HCT116 (cell line): ENCODE measurements at places on chromosomes 3 and 15.

DNA sequence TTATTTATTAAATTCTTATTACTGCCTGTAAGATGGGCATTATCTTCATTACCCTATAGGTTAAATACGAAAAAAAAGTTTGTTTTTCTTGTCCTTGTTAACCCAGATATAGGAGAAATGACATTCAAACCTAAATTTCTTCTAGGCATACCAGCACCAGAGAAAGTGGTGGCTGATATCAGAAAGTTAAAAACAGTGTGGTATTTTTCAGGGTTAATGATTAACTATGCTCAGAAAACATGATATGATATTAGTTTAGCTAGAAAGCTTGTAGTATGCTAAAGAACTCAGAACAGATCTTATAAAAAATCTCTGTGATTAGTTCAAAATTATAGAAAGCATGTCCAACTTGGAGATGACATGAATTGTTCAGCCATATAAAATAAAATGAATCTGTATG is 630.5 kb upstream of the EPHA6 start:
- H3K4me1 ChIP-seq: no peaks in the 10 kb centered on the region
- no peak for DNase-seq
- H3K36me3 ChIP-seq: no peaks in the 10 kb centered on the region
- no peaks in the 10 kb centered on the region for H3K27me3 ChIP-seq
- no peak overlapping the region for H3K27ac ChIP-seq
- H3K4me3 ChIP-seq: no peak overlapping the region

DNA sequence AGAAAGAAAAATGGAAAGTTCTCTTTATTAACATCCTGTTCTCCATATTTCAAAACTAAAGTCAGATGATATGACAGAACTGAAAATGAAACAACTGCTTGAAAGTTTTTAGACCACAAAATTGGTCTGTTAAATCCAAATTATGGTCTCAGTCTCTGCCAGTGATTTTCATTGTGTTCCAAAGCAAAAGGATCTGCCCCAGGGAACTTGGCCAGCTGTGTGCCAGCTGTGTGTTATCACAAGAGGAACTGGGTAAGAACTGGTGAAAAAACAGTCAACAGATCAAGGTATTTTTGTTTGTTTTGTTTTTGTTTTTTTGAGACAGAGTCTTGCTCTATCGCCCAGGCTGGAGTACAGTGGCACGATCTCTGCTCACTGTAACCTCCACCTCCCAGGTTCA is 323.3 kb downstream of the CTNNB1 start:
- DNase-seq: no peak
- H3K27ac ChIP-seq: no peak overlapping the region
- H3K4me1 ChIP-seq: no peaks in the 10 kb centered on the region
- H3K36me3 ChIP-seq: no peaks in the 10 kb centered on the region

DNA sequence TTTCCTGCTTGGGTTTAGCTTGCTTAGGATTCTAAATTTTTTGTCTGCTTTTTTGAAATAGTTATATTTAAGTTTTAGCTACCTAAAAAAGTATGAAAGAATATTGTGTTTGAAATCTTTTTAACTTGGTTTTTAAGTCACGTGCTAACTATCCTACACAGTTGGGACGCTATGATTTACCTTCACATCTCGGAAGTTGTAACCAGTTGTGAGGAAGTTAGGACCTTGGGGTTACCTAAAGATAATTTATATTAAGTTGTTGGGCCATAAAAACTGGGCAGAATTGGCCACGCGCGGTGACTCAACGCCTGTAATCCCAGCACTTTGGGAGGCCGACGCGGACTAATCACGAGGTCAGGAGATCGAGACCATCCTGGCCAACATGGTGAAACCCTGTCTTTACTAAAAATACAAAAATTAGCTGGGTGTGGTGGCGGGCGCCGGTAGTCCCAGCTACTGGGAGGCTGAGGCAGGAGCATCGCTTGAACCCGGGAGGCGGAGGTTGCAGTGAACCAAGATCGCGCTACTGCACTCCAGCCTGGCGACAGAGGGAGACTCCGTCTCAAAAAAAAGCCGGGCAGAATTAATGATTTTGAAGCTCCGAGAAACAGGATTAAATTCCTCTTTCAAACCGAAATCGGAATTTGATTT is 1.0 kb downstream of the ZFAND6 start:
- peak overlapping the region; percentile 93 for H3K27ac ChIP-seq
- H3K4me1 ChIP-seq: peaks cover 5% of the 10 kb centered on the region; the same call in 1 of the 2 replicates
- H3K27me3 ChIP-seq: no peaks in the 10 kb centered on the region
- H3K36me3 ChIP-seq: no peaks in the 10 kb centered on the region
- peak; percentile 12 for DNase-seq
- peak overlapping the region; percentile 62 for H3K4me3 ChIP-seq

- peak; percentile 57 for DNase-seq
- H3K4me1 ChIP-seq: peaks cover 66% of the 10 kb centered on the region
- no peaks in the 10 kb centered on the region for H3K27me3 ChIP-seq
- H3K4me3 ChIP-seq: peak overlapping the region; percentile 7; the same call in 1 of the 2 replicates
Measured at GRCh38 chr3:129226374-129226773, 23.0 kb upstream of the COPG1 start.

DNA sequence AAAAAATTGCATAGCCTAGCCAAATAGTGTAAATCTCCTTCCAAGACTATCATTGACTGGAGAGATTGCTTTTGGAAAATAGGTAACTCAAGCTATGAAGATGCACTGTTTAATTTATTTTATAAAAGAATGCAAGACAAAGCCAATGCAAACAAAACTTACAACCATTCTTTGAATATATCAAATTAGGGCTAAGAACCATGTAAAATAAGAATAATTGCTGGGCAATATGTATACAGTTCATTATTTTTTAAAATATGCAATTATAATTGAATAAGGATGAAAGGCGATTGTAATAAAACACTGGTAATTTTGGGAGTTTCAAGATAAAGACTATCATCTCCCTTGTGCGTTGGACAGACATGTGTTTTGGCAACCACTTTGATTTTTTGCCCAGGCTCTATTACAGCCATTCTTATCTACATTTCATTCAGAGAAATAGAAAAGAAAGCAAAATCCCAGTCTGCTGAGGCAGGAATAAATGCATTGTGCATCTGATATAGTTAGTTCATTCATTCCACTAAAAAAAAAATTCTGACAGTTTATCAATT is 242.3 kb upstream of the ROBO1 start:
- no peaks in the 10 kb centered on the region for H3K4me1 ChIP-seq
- no peak for DNase-seq
- no peak overlapping the region for H3K4me3 ChIP-seq
- no peaks in the 10 kb centered on the region for H3K36me3 ChIP-seq
